SK-MEL-5 (cell line): ENCODE measurements at places on chromosomes 4 and X.

GRCh38 chrX:13389501-13389900, 69.6 kb upstream of the ATXN3L start:
- no peak for DNase-seq

GRCh38 chr4:94724016-94724790, 33.6 kb upstream of the BMPR1B start:
- DNase-seq: no peak

DNA sequence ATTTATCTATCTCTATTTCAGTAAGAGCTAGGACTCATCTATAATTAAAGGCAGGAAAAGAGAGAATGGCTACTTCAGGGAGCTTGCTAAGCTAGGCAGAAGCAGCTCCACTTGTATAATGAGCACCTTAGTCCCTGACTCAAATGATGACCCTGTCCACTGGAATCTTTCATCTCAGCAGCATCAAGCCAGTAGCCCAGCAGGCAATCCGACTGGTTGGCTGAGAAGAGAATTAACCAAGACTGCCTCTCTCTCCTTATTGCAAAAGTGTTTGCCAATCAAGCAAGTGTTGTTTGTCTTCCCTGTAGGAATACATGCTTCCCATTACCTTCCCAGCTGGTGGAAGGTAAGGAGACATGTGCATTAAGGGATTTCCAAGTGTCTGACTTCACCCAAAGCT, 3.9 kb upstream of the SPOCK3 start:
- DNase-seq: no peak

- no peak for DNase-seq
These were observed 175.2 kb upstream of the ANKRD50 start for GRCh38 chr4:124887739-124888138.

- peak; percentile 36 for DNase-seq
These were observed 138.8 kb downstream of the TEX11 start for GRCh38 chrX:70769659-70770227.

DNA sequence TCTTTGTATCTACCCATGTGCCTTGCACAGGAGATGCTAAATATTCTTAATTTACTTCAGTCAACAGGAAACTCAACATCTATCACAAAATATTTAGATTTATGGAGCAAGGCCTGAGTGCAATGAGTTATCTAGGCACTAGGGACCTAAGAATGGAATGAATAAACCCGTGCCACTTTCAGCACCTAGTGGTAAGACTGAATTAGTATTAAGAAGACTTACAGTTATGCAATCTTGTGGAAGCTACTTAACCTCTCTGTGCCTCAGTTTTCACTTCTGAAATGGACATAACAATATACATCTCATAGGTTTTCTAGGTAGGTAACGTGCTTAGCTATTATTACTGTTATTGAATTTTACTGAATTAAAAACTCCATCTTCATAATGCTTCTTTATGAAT, 144.6 kb upstream of the MAP3K15 start:
- peak; percentile 13 for DNase-seq

DNA sequence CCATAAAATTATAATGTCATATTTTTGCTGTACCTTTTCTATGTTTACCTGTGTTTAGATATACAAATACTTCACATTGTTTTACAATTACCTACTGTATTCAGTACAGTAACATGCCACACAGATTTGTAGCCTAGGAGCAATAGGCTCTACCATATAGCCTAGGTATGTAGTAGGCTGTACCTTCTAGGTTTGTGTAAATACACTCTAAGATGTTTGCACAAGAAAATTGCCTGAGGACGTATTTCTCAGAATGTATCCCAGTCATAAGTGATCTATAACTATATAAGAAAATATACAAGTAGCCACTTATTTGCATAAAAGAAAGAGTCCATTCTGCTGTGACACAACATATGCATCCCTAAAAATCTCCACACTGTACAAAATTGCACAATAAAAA, 36.3 kb upstream of the SCML1 start:
- no peak for DNase-seq

DNA sequence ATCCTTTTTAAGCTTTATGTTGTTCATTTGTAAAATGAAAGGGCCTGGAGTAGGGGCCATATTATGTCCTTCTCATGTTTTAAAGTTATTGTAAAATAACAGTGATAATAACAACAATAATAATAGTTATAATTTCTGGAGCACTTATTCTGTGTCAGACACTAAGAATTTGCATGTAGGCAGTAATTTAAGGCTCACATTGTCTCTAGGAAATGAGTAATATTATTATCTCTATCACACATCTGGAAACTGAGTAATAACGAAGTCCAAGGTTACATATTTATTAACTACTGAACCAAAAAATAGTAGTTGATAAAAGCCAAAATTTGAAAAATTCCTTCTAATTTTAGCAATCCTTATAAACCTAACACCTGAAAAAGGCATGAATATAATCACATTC, 520.7 kb upstream of the PABPC4L start:
- DNase-seq: no peak

- DNase-seq: no peak
These were observed 24.3 kb upstream of the PCDH10 start for GRCh38 chr4:133124746-133125145.

DNA sequence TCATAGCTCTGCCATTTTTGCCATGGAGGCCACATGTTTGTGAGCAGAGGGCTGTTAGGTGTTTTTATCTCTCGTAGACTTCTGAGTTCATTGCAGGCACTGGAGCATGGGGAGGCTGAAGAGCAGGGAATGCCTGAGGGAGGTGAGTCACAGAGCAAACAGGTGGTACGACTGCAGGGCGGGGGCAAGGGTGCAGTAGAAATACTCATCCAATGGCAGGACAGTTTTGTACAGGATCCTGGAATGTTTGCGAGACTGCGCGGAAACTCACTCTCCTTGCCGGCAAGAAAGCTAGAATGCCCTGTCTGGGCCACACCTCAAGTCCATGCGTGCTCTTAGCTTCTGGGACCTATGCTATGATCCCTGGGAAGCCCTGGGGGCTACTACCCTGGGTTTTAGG, 20.0 kb upstream of the VCX2 start:
- DNase-seq: no peak

GRCh38 chr4:113444386-113444785, 317.2 kb downstream of the CAMK2D start:
- peak; percentile 46 for DNase-seq

GRCh38 chrX:40685362-40685918, 38.1 kb upstream of the CXorf38 start:
- DNase-seq: peak; percentile 7

- DNase-seq: no peak
These were observed 708 bp downstream of the INTS12 start for GRCh38 chr4:105707782-105708180.

DNA sequence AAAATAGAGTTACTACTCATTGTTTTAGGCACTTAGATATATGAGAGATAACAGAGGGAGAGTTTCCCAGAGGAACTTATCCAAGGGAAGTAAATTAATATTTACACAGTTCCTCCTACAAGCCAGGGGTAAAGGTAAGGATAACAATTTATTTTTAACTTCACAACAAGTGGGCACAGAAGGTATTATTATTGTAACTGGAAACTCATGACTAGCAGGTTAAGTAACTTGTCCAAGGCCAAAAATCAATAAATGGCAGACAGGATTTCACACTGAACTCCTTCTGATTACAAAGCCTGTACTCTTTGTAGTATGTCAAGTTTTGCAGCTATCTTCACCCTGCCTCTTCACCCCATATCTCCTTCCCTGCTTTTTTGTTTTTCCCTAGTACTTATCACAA, 46.9 kb upstream of the F8A3 start:
- no peak for DNase-seq

- DNase-seq: peak; percentile 60
These were observed 151.3 kb upstream of the TTC29 start for GRCh38 chr4:147096667-147097604.

- DNase-seq: no peak
These were observed 33.1 kb downstream of the SMIM10L2A start for GRCh38 chrX:135454816-135455215.

GRCh38 chr4:142725886-142726285, 120.2 kb downstream of the INPP4B start:
- no peak for DNase-seq

DNA sequence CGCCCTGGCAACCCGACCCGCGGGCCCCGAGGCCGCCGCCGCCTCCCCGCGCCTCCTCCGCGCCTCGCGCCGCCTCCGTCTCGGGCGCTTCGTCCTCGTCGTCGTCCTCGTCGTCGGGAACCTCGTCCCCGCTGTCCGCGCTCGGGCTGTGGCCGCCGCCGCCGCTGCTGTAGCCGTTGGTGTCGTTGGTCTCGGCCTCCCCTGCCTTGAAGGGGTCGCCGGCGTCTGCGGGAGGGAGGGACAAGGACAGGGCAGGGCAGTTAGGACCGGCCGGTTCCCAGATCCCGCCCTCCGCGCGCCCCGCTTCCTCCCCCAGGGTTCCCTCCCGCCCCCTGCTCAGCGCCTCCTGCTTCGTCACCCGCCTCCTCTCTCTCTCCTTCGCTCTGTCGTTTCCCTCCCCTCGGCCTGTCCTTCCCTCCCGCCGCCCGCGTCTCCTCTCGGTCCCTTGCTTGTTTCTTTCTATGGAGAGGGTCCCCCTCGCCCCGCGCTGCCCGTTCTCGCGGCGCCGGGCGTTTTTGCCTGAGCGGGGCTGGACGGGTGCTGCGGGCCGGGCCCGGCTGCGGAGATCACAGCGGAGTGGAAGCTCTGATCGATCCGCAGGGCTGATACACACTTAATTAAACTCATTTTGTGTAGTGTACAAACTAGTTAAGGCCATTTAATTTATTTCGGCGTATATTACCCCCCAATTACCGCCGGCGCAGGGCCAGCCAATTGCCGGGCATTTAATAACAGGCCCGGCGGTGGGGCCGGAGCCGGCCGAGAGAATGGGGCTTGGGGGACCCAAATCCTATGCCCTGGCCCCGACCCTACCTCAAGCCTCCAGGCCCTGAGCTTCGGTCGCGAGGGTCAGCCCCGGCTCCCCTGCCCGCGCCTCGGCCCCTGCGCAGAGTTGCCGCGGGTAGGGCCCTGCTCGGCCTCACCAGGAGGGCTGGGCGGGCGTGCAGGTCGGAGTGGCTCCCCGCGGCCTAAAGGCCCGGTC, 2.4 kb downstream of the NKX1-1 start:
- DNase-seq: no peak
